Articular chondrocyte of knee joint (primary cell): ENCODE measurements at places on chromosomes 11 and 22. TPM values are rescaled to one million over a fixed set of nuclear protein-coding genes. Genes with fewer than 3 reads are reported as not detected.

Gene OR52H1
- 0.65 and 1.0 TPM in 2 replicates for total RNA-seq

Gene OR52W1
- not detected in 2 replicates for total RNA-seq

Gene ACCS
- 13.0 and 14.8 TPM in 2 replicates for total RNA-seq

Gene OR51B5
- 0.11 and 0.26 TPM in 2 replicates for total RNA-seq

Gene MYBPC3
- total RNA-seq = not detected in 2 replicates

Gene FAM83F
- not detected in 2 replicates for total RNA-seq

Gene NPAT
- 22.7 and 28.9 TPM in 2 replicates for total RNA-seq

Gene BLID
- 17.8 and 23.1 TPM in 2 replicates for total RNA-seq

Gene SLC22A25
- total RNA-seq = not detected in 2 replicates

Gene CLMP
- total RNA-seq = 380 and 507 TPM in 2 replicates

Gene DNAJB7
- 0.11 TPM in 1 of 2 replicates, not detected in the other for total RNA-seq

Gene MB
- total RNA-seq = not detected in 2 replicates

Gene XBP1
- total RNA-seq = 206 and 235 TPM in 2 replicates

Gene SEPTIN5
- 20.6 and 30.6 TPM in 2 replicates for total RNA-seq
